Stimulated activated naive CD4-positive, alpha-beta T cell treated with Interleukin-2 at 50 U/mL for 16 hours (primary cell): ENCODE measurements at places on chromosomes 13 and 19.
A peak's percentile ranks its signal among the peaks of the same experiment; 100 is the strongest.

DNA sequence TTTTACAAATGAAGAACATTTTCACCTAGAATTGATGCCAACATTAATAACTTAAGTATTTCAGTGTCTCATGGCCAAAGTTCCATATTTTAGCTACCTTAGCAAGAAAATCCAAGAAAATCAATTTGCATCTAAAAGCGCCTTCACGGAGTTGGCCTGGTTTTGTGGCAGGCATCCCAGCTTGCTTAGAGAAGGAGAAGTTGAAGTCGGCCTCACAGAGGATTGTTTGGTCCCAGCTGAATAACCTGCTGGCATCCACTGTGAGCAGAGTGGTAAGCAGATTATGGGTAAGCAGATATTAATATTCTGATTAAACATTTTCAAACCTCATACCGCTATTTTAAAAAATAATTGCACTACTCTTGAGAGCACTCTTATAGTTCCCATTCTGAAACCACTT lies 62.3 kb upstream of the STARD13 start:
- DNase-seq: no peak

DNA sequence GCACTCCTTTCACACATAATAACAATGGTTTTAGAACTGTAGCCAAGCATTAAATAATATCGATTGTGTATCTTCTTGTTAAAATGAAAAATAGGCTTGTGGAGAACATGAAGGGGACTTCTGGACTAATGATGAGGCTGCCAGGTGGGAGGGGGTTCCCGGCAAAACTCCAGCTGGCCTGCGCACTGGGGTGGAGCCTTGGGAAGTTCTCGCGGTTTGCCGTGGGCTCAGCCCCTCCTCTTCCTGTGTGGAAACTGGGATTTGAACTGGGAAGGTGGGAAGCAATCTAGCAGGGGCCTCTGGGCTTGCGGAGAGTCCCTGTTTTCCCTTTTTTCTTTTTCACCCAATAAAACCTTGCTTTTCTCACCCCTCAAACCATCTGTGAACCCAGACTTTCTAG lies 113.7 kb upstream of the SLITRK1 start:
- DNase-seq: no peak

GRCh38 chr13:75425216-75426009 lies 56.6 kb downstream of the TBC1D4 start:
- DNase-seq: no peak

GRCh38 chr13:94160875-94161274 lies 318.6 kb downstream of the DCT start:
- no peak for DNase-seq

GRCh38 chr13:113774177-113775107 lies 15.4 kb downstream of the TMEM255B start:
- no peak for DNase-seq

DNA sequence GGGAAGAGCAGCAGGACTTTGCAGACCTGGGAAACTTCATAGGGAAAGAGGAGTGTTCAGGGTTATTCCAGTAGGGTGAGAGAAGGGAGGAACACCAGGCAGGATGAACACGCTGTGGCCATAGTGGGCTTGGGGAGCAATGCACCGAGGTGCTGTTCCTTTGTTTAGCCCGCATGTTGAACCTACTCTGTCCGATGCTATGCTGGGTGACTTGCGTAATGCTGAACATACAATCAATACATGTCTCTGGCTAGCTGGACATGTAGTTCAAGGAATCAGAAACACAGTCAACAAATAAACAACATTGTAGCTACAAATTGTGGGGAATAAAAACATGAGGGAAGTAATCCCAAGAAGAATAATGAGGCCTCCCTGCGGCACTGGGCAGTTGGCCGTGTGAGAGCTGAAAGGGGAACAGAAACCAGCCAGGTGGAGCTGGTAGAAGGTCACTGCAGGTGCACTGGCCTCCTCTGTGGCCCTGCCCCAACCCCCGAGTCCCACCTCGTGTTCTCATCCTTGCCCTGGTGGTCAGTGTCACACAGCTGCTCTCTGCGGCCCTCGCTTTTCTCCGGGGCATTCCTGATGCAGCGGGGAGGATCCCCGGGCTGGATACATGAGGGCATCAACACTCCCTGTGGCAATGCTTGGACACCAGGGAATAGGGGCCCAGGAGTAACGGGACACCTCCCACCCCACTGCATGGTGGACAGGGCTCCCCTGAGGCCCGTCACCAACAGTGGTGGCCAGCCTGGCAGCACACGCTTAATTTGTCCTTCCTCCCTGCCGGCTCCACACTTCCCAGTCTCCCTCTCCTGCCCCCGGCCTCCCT lies 36.9 kb upstream of the TUBGCP3 start:
- no peak for DNase-seq

DNA sequence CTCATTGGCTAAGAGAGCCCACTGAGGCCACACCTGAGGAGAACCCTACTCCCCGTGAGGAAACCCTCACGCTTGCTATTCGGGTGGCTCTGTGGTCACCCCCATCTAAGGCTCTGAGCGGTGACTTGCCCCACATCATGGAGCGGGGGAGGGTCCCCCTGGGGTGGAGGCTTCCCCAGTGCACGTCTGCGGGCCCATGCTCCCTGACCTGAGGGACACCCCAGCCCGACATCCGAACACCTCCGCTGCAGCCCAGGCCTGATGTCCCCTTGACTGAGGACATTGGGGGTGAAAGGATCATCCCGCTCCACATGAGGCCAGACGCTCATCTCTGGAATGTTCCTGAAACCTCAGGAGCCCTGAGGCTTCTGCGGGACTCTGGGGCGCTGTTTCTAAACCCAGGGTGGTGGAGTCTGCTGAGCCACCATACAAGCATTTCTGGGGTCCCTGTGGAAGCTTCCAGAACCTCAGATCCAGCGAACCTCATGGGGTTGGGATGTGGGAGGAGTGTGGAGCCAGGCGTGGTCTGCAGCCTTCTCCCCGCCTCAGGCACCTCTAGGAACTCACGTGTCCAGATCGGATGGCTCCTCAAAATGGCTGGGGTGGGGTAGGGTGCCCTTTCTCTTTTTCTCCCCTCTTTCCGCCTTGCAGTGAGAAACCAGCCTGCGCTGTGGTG lies 19.9 kb downstream of the TMED1 start:
- DNase-seq: no peak

DNA sequence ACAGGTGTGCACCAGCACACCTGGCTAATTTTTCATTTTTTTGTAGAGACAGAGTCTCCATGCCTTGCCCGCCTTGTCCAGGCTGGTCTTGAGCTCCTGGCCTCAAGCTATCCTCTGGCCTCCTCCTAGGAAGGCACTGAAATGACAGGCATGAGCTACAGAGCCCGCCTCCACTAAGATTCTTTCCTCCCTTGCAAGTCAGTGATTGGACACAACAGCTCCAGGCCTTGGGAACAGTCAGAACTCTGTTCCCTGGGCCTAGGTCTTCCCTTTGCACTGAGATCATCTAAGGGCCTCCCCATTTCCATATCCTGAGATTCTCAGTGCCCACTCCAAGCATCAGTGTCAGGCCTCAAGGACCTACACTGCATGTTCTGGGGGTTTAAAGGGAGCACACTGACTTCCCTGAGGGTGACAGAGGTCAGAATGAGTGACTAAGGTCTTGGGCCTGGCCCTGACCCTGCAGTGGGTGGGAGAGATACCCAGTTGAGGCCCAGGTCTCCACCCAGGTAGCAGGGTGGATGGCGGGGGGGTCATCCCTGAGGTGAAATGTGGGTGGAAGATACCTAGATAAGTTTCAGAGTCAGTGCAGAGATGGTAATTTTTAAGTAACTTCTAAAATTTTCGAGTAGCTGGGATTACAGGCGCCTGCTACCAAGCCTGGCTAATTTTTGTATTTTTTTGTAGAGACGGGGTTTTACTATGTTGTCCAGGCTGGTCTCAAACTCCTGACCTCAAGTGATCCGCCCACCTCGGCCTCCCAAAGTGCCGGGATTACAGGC lies 17.3 kb upstream of the ERCC1 start:
- no peak for DNase-seq

GRCh38 chr19:13270514-13271105 lies 120.4 kb downstream of the IER2 start:
- DNase-seq: no peak

GRCh38 chr13:39394796-39395678 lies 208.0 kb downstream of the LHFPL6 start:
- DNase-seq: no peak

- no peak for DNase-seq
These were observed 799.7 kb downstream of the DACH1 start for GRCh38 chr13:71067165-71067815.

GRCh38 chr13:40350283-40350992 lies 316.0 kb downstream of the FOXO1 start:
- no peak for DNase-seq

DNA sequence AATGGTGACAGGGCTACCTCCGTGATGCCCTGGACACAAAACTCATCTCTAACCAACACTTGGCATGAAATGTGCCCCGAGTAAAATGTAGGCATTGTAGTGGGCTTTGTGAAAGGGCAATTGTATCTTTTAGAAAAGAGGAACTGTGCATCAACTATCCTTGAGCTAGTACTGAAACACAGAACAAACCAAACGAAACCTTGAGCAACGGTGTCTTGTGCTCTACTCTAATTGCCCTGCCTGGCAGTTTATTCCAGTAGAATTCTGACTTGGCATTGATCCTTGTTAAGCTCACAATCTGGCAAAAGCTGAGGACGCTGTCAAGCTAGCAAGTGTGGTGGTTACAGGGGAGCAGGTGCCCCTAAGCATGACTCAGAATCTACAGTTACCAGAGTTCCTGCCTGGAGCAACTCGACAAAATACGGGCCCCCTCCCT lies 707.1 kb upstream of the SPRY2 start:
- DNase-seq: no peak

DNA sequence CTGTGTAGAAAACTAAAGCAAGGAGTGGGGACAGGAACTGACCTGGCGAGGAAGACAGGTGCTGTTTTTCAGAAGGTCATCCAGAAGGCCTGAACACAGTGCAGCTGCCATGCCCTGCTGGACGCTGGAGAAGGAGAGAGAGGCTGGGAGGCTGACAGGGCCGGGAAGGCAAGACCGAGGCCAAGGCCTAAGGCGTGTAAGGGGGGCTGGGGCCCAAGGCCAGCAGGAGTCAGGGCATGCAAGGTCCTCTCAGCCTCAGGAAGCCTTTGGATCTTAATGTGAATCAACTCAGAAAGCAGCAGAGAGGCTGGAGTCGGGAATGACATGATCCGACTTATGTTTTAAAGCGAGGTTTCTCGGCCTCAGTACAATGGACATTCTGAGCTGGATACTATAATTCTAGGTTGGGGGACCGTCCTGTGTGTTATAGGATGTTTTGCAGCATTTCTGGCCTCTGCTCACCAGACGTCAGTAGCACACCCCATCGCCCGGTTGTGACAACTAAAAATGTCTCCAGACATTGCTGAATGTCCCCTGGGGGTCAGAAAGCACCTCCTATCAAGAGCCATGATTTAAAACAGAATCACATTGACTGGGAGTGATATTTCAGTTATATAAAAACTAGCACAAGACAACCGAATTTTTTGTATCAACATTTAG lies 530.4 kb downstream of the MYO16 start:
- no peak for DNase-seq

DNA sequence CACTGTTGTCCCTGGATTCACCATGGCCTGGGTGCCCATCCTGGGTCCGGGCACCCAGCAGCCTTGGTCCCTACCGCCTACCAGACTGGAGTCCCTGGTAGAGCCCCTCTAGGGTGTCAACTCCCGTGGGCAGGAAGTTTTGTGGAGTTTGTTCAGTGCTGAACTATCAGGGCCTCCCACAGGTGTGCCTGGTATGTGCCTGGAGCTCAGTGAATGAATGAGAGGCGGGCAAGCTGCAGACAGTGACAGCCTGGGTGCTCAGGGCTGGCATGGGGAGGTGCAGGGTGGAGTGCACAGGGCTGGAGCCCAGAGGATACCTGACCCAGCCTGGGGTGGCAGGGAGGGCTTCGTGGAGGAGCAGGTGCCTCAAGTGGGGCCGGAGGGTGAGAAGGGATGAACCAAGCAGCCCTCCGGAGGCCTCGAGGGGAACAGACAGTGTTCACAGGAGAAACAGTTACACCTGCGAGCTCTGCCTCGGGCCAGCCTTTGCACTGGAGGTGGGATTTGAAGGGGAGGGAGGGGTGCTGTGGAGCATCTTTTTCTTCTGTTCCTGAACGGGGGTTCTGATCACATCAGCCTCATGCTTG lies 29.6 kb downstream of the PAK4 start:
- DNase-seq: no peak

- no peak for DNase-seq
These were observed 48.0 kb upstream of the TPP2 start for GRCh38 chr13:102548811-102549210.

DNA sequence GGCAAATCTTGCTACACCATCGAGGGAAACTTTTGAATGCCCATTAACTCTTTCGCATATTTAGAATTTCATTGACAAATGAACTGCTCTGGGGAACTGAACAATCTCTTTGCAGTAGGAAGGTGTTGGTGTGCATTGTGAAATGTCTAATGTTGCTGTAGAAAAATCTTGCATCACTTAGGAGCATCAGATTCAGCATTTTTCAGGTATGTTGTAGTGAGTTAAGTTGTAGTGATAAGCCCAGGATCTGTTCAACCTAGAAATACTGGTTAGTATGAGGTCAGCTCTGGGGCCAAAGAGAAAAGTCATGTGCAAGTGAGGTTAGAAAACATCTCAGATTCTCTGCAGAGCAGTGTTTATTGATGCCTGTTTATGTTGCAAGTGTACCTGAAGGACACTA lies 4.1 kb downstream of the FRY start:
- DNase-seq: no peak

GRCh38 chr13:79398915-79399314 lies 7.1 kb downstream of the RBM26 start:
- no peak for DNase-seq

DNA sequence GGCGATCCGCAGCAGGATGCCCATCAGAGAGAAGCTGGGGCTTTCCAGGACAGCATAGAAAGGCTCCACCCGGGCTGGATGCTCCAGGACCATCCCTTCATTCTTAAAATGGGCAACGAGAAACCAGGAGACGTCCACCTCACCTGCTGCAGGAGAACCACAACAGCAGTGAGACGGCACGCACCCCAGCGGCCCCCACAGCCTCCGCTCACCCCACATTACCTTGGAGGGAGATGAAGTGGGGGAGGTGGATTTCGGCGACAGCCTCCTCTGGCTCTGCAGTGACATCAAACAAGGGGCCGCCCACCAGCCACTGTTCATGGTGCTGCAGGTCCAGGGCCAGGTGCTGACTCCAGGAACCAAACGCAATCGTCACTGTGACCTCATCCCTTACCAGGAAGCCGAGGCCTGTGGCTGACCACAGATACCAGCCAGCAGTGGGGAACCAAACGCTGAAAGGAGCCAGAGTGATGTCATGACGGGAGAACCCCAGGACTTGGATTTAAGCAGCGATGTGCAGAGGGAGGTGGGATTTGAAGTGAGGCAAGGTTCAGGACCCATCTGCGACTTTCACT lies 25.1 kb downstream of the CARD8 start:
- peak; percentile 8 for DNase-seq
